Stimulated activated CD4-positive, alpha-beta T cell treated with anti-CD3 and anti-CD28 coated beads, Interleukin-2, amount 100 ng/mL, for 24 hours (primary cell): ENCODE measurements at places on chromosomes 2 and 18.

DNA sequence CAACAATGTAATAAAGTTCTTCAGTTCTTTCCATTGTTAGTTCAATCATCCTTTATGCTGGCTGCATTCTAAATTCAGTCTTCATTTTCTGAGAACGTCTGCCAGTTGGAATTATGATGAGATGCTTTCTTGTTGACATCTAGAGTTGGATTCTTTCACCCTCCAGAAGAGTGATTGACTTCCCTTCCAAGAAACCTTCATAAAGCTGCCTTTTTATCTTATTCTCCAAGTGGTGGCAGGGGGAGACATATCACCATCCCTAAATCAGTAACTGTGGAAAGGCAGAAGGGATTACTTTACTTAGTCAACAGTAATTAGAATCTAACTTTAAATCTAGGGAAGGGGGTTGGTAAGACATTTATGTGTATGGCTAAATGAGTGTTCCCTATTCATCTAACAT is 86.8 kb upstream of the GULP1 start:
- no peak for DNase-seq

GRCh38 chr2:120466704-120467054 is 120.7 kb downstream of the INHBB start:
- no peak for DNase-seq

DNA sequence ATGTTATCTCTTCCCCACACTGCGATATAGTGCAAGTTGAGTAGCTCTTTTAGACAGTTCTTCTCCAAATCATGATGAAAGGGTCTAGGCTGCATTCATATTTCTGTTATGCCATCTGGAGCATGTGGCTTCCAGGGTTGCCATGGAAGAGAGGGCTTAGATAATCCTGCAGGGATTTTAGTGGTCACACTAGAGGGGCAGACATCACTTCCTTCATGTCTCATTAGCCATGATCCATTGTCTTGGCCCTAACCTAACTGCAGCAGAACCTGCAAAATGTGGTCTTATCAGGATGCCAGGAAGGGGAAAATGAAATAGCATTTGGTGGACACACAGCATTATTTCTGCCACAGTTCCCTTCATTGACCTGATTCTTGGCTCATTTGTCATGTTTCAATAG is 83.1 kb downstream of the ADAM23 start:
- DNase-seq, result no peak

DNA sequence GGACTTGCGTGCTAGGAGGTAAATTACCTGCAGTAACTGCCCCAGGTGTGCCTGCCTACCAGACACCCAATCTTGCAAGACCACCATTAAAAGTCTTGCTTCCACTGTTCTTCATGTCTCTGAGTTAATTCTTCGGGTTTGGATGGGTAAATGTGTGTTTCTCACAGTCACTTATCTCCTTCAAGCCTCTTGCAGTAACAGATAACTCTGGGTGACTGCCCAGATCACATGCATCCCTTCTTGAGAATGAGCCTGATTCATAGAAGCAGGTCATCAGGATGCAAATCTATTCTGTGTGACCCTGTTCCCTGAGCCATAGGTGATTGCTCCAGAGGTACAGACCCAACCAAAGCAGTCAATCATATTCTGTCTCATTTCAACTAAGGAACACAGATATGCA is 194.6 kb downstream of the METTL4 start:
- DNase-seq, result no peak

- DNase-seq, result no peak
Observed at GRCh38 chr2:85185431-85185940, 52.3 kb downstream of the TCF7L1 start.

DNA sequence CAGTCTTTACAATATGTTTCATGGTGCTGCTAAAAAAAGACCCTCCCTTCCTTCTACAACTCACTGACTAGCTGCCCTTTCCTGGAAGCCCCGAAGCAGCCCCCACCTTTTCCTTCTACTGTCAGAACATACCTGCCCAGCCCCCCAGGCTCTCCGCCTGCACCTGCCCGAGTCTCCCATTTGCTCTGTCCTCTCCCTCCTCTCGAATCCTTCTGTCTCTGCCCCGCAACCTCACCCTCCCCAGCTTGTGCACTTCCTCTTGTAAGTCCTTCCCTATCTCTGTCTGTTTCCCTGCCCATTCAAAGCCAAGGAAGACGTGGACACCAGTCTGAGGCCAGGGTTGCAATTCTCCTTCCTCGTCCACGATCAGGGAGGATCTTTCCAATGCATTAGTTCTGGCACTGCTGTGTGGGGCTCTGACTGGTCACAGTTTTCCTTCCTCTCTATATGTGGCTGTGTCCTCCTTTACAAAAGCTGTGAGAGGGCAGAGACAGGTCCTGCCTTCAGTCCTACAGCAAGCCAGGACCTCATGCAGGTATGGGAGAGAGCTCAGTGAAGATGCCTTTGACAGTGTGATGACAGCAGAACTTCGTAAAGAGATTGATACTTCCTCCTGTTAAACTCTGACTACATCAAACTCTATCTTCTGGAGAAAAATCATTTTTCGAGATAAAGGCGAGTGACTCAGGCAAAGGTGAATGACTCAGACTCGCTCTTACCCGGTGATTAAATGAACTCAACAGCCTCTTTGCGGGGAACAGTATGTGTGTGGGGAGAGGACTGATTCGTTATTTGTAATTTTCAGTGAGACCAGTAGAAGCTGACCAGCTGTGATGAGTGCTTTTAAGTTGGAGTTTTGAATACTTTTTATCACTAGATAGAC is 14.2 kb downstream of the TNFRSF11A start:
- no peak for DNase-seq

GRCh38 chr2:63003351-63003750 is 47.3 kb upstream of the OTX1 start:
- no peak for DNase-seq

GRCh38 chr2:195709901-195710806 is 53.1 kb downstream of the SLC39A10 start:
- no peak for DNase-seq

- no peak for DNase-seq
Observed at GRCh38 chr2:18467749-18468360, 92.6 kb downstream of the RDH14 start.

GRCh38 chr2:209556354-209556961 is 132.6 kb downstream of the MAP2 start:
- DNase-seq, result no peak

GRCh38 chr2:75586971-75587370 is 26.2 kb upstream of the EVA1A start:
- no peak for DNase-seq

GRCh38 chr18:55078303-55078932 is 119.2 kb upstream of the CCDC68 start:
- DNase-seq, result no peak

GRCh38 chr2:36731941-36732672 is 35.6 kb downstream of the VIT start:
- no peak for DNase-seq

DNA sequence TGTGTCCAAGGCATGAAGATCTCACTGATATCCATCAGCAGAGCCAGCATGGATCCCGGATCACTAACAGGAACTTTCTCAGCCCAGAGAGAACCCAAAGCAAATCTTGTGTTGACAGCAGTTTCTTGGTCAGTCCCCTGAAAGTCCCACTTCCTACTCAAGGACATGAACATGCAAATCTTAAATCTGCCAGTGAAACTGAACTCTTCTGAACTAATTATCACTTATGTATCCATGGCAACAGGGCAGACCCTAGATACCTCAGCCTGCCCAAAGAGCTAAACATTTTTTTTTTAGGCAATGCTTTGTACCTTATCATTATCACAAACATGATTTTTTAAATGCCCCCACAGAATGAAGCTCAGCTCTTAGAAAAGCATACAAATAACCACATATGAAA is 127.8 kb upstream of the DDX18 start:
- no peak for DNase-seq

DNA sequence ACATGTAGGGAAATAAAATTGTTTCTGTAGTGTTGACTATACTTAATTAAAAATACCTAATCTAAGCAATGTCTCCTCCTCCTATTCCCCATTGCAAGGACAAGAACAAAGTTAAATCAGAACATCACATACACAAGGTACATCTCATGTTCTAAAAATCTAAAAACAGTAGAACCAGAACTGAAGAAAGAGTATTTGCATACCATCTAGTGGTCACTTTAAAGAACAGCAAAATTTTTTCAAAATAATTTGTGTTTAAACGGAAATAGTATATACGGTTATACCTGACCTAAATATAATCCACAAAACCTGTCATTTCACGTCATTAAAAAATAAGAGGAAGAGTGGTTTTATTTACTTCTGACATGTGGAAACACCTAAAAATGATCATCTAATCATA is 294.3 kb upstream of the KCNH7 start:
- no peak for DNase-seq

DNA sequence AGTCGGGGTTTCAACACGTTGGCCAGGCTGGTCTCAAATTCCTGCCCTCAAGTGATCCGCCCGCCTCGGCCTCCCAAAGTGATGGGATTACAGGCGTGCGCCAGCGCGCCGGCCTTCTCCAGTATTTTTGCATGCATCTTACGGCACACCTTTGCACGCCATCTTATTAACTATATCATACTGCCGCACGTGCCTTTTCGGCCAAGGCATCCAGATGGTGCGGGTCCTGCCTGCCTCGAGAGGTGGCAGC is 765 bp upstream of the ING5 start:
- no peak for DNase-seq

- no peak for DNase-seq
Observed at GRCh38 chr2:86673986-86674670, 46.0 kb upstream of the RMND5A start.

DNA sequence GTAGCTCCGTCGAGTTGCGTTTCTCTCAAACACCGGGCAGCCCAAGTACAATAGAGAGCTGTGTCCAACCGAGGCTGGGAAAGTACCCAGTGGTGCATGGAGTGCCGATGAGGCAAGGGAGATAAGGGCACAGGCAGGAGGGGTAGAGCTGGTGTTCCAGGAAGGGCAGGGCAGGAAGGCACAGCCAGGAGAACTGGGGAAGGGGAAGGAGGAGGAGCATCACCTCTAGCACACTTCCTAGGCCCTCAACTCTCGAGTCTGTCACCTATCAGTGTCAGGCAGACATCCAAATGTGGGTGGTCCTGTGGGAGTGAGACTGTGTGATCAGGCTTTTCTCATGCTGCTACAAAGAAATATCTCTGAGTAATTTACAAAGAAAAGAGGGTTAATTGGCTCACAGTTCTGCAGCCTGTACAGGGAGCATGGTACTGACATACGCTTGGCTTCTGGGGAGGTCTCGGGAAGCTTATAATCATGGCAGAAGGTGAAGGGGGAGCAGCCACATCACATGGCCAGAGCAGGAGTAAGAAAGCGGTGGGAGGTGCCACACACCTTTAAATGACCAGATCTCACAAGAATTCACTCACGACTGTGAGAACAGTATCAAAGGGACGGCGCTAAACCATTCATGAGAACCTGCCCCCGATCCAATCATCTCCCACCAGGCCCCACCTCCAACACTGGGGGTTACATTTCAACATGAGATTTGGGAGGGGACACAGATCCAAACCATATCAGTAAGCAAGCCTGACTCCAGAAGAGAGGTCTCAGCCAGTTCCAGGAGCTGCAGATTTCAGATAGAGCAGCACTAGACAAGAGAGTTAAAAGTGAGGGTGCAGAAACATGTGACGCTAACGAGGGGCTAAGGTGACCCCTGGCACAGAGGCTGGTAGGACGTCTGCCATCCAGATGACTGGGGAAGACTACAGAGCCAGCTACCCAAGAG is 75.7 kb downstream of the MBOAT2 start:
- DNase-seq, result no peak

DNA sequence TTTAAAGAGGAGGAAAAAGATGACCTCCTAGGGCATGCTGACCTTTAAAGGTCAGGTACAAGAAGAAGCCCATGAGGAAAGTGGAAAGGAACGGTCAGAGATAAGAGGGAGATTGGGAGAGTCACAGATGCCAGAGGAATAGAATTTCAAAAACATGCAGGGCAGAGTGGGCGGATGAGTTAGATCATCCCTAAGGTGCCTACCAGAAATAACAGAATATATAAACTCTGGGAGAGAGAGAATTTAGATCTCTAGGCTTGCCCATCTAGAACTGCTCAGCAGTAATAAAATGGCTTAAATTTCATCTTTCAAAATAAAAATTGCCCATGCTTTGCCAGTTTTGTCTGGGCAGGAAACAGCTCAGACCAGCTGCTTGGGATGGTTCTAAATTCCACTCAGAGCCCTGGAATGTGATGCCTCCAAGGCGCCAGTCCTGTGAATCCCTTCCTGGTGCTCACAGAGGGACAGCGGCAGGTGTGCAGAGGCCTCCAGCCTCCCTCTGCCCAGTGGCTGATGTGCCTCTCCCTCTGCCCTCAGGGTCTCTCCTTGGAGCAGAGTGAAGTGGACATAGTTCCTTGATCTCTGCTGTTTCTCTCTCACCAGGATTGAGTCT is 130.9 kb downstream of the ANTXR1 start:
- DNase-seq, result no peak
